ENCODE measurements at places on chromosomes 11 and 22.
A peak's percentile ranks its signal among the peaks of the same experiment; 100 is the strongest.

GRCh38 chr11:57424792-57425564 lies 1.9 kb downstream of the SLC43A3 start:
- DNase-seq, result peak; percentile 74

GRCh38 chr11:8596504-8597046 lies 2.5 kb upstream of the STK33 start:
- DNase-seq, result no peak

DNA sequence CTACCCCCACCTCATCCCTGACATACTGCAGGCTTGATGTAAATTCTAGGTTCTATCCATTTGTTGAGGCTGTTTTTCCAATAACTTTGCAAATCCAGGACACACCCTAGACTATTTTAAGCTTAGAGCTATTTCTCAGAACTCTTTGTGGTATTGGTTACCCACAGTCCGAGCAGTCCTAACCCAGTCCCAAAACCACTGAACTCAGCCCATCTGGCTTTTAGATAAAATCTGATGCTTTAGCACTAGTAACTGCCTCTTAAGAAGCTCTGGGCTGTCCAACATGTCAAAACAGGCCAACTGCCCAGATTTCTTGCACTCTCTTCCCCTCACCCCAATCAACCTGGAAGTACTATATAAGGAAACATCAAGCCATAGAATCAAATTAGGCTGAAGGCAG lies 344.4 kb upstream of the CADM1 start:
- DNase-seq, result no peak

DNA sequence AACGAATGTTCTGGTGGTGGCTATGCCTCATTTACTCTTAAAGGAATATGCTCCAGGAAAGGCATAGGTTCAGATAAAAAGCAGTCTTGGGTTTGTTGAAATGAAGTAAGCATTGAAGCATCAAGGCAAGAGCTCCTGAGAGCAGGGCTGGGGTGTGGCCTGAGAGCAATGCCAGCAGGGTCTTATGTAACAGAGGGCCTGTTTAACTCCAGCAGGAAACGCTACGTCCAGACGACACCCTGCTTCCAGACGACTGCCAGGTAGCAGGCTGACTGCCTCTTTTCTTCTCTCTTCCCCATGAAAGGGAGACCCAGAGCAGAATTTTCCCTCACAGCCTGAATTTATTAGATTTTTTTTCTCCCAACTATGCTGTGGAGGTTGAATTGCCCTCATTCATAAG lies 127.2 kb upstream of the SLC5A12 start:
- peak; percentile 10 for DNase-seq

DNA sequence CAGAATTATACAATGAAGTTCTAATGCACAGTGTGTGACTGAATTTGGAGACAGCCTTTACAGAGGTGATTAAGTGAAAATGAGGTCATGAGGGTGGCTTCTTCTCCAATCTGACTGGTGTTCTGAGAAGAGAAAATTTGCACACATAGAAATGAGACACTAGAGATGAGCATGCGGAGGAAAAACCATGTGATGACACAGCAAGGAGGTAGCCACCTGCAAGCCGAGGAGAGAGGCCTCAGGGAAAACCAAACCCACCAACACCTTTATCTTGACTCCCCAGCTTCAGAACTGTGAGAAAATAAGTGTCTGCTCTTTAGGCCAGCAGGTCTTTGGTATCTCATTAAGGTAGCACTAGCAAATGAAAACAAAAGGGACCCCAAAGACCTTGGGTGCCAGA lies 93.2 kb downstream of the GGTLC2 start:
- no peak for DNase-seq

DNA sequence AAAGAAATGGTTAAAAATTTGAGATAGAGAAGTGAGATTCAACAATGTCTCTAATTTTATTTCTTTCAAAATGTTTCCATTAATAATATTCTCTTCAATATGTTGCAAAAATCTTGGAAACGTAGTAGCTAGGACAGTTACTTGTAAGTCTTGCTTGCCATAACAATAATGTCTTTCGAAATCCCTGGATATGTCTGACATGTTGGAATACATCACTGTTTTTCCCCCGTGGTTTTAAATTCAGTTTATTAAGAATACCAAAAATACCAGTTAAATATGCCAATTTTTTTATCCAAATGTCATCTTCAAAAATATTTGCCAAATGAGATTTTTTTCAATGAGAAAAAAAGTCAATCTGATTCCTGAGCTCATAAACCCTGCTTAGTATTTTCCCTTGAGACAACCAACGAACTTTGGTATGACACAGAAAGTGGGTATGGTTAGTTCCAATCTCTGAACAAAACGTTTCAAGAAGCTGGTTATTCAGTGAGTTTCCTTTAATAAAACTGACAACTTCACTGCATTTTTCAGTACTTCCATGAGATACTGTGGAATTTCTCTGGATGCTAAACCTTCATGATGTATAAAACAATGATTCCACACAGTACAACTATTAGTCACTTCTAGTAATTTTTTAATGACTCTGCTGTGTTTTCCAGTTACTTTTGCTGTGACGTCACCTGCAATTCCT lies 36.7 kb upstream of the AMPD3 start:
- DNase-seq, result peak; percentile 45

- DNase-seq, result no peak
These were observed 1462.9 kb upstream of the RAG2 start for GRCh38 chr11:38060920-38061319.

DNA sequence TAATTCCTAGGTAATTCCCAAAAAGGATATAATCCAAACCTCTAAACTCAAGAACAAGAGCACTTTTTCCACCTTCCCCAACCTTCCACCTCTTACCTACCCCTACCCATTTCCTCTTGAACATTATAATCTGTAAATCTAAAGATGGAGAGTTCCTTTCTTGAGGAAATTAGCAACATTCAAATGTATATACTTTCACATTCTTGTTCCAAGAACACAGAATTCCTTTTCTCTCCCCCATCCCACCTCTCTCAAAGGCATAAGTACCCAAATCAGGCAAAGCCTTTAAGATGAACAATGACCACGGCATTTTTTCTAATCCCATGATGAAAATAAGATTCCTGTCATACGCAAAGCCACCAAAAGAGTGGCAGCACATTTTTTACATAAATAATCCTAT lies 18.3 kb downstream of the RRAS2 start:
- DNase-seq, result no peak

- DNase-seq, result no peak
These were observed 1007.2 kb upstream of the RAG2 start for GRCh38 chr11:37605229-37605628.
